ENCODE measurements at places on chromosomes 5 and 9. TPM values are rescaled to one million over a fixed set of nuclear protein-coding genes. Genes with fewer than 3 reads are reported as not detected.
A peak's percentile ranks its signal among the peaks of the same experiment; 100 is the strongest.

DNA sequence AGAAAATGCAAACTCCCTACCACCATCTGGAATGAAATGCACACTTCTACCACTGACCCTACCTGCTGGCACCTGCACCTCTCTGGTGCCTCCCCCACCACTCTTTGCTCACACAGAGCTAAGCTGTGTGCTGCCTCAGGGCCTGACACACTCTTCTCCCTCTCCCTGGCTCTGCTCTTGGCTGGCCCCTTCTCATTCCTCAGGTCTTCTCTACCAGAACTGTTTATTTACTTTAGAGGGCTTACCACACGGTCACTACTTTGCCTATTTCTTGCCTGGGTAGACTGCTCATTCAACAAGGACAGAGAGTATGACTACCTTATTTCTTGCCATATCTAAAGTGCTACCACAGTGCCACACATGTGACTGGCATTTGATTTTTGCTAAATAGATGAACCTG lies 3.3 kb downstream of the REEP5 start:
- no peak overlapping the region for H3K27ac ChIP-seq
- peaks cover 33% of the 10 kb centered on the region for H3K36me3 ChIP-seq
- H3K27me3 ChIP-seq, result no peaks in the 10 kb centered on the region
- peaks cover 40% of the 10 kb centered on the region for H3K4me1 ChIP-seq
- no peak for DNase-seq

DNA sequence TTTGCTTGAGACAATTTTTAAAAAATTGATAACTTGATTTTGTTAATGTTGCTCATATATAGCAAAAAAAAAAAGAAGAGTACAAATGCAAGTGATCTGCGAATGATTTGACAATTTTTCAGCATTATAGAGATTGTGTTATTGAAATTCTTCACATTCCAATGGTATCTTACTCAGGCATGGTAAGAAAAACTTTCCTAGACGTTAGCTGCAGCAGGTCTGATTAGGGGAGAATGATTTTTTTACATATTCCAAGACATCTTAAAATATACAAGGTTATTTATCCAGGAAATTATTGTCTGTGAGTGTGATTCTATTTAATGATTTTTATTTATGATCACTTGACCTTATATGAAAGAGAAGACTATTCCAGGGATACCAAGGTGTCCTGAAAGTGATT lies 361.9 kb downstream of the MAT2B start:
- H3K27ac ChIP-seq, result no peak overlapping the region
- H3K36me3 ChIP-seq, result no peaks in the 10 kb centered on the region
- DNase-seq, result no peak
- H3K27me3 ChIP-seq, result no peaks in the 10 kb centered on the region
- H3K4me1 ChIP-seq, result peaks cover 3% of the 10 kb centered on the region

GRCh38 chr9:115369322-115369957 lies 251.5 kb upstream of the TNC start:
- no peak overlapping the region for H3K4me3 ChIP-seq
- peak overlapping the region; percentile 87 for H3K27ac ChIP-seq
- DNase-seq, result peak; percentile 89

DNA sequence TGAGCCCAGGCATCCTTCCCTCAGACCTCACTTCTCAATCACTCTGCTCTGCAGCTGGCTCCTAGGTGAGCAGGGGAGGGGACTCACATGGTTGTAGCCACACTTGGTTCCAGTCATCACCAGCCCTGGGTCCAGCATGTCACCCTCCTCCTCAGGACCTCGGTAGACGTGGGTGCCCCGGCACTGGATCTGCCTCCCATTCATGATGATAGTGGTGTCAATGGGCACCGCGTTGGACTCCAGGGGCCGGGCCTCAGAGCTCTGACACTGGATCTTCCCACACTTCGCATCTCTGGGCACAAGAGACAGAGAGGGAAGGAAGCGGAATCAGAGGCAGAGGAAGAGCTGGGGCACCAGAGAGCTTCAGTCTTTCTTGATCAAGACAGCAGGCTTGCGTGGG lies 32.9 kb downstream of the NIPAL4 start:
- peaks cover 6% of the 10 kb centered on the region for H3K4me1 ChIP-seq
- no peak overlapping the region for H3K4me3 ChIP-seq
- no peaks in the 10 kb centered on the region for H3K27me3 ChIP-seq
- H3K36me3 ChIP-seq, result peaks cover 37% of the 10 kb centered on the region
- no peak for DNase-seq

Gene ECM2
- 53.3 TPM for total RNA-seq

Gene TMEM171
- total RNA-seq, result 38.1 TPM

Gene UGT3A1
- not detected for total RNA-seq

Gene S100Z
- not detected for total RNA-seq

Gene SLC46A2
- total RNA-seq, result not detected

Measured in osteocyte (in vitro differentiated cells).